CD4-positive, alpha-beta memory T cell (primary cell): ENCODE measurements at places on chromosomes 11 and 22. TPM values are rescaled to one million over a fixed set of nuclear protein-coding genes. Genes with fewer than 3 reads are reported as not detected.

The SYCE3 gene
- not detected for total RNA-seq

The TCN1 gene
- 0.42 TPM for total RNA-seq

- no peak for DNase-seq
Measured at GRCh38 chr11:107741044-107741823, 29.4 kb upstream of the SLN start.

- DNase-seq: no peak
Measured at GRCh38 chr22:49646876-49647275, 180.8 kb downstream of the BRD1 start.

DNA sequence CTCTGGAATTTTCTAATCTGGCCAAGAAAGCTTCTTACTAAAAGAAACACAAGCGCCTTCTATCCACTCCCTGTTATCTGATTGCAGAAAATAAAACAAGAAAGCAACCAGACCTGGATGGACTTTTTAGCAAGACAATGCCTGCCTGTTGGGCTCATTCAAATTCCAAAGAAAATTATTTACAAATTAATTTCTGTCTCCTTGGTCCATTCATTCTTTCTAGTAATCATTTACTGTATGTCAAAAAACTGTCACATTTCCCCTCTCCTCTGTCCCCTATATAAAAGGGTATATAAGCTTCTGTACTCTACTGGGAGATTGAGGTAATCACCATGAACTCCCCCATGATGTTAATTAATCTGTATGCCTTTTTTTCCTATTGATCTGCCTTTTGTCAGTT is 279.9 kb downstream of the DLG2 start:
- no peak for DNase-seq

DNA sequence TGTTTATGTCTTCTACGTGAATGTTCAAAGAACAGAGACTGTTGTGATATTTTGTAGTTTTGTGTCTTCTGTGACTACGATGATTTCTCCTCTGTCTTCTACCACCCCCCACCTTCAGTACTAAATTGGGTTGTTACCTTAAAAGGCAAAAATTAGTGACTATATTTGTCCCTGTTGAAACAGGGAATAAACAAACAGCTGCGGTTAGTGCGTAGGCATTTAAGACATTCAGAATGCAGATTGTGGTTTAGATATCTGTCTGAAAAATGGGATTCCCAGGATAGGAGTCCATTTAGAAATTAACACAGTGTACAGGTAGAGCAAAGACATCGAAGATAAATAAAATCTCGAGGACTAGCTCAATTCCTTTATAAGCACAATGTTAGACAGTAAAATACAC is 15.6 kb upstream of the ARHGAP42 start:
- no peak for DNase-seq
